SHP77 (cell line): ENCODE measurements at places on chromosomes 6 and 20.
A peak's percentile ranks its signal among the peaks of the same experiment; 100 is the strongest.

GRCh38 chr20:26163890-26164289, 467.2 kb upstream of the ZNF337 start:
- DNase-seq: no peak

DNA sequence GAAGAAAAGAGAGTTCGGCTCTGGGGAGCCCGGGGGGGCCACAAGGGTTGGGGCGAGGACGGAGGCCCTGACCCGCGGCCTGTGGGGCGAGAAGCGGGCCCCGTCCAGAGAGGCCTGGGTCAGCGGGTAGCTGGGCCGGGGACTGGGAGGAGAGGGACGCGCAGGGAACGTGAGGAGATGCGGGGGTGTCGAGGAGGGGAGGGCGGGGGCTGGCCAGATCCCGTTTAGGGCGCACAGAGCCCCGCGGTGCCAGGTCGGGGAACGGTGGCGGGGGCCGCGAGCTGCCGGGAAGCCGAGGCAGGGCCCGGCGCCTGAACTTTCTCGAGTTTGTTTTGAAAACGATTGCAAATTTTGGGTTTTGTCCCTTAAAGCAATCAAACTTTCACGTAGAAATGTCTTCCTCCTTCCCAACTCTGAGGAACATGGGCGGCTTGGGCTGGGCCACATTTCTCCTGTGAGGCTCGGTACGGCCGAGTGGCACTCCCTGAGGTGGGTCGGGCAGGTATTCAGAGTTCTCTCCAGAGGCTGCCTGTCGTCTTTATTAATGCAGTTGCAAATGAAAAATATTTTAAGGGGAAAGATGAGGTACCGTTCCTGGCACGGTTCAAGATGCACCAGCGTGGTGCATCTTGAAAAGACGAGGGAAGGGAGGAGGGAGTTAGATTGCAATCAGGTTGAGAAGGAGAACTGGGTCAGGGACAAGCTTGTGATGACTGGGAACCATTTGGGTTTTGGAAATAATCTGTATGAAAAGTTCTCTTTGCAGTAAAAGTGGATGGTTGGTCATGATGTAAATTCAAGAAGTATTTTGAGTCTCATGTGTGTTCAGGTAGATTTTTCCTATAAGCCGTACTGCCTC, 972 bp downstream of the RNF8 start:
- DNase-seq: no peak

DNA sequence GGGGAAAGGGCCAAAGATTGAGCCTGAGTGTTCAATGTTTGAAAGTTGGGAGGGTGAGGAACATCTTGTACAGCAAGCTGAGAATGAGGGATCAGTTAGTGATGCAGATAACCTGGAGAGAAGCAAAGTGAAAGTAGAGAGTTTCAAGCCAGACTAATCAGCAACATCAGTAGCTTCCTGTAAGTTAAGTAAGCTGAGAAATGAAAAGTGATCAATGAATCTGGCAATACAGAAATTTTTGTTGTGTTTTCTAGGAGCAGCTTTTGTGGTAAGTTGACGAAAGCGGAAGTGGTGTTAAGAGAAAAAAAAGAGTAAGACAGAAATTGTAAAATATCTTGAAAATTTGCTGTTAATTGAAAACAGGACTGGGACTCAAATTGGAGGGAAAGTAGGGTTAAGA, 855.5 kb upstream of the MAP3K7 start:
- no peak for DNase-seq

DNA sequence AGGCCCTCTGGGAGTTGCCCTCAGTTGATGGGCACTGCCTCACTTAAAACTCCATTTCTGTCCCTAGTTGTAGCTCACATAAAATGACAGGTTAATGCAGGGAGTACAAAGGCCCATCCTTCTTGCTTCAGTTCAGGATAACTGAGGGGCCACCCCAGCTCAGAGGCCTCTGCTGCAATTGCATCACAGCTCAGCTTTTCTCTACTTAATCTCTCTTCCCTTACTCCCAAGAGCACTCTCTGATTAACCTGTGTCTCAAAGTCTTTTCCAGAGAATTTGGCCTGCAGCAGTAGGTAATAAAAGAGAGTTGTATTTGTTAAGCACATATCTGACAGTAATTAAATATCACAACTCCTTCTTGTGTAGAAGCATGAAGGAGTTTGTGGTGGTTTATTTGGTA, 40.9 kb upstream of the FLRT3 start:
- no peak for DNase-seq

- DNase-seq: no peak
Measured at GRCh38 chr20:59574308-59574707, 30.0 kb upstream of the PHACTR3 start.

DNA sequence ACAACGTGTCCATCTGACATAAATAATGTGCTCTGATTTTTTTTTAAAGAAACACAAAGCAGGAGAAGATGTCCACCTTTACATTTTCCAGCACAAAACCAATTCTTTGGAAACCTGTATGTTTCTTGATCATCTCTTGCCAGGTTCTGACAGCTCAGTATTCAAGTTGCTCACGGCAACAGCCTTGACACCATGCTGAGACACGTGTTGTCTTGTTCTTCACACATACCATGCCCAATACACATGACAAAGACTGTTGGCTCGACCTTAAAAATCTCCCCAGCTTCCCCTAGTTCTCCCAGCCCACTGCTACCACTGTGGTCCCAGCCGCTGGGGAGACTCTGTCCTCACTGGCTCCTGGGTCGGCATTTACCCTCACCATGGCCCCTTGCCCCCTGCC, 518.9 kb downstream of the PREX1 start:
- no peak for DNase-seq

GRCh38 chr6:37452522-37452921, 19.5 kb downstream of the CMTR1 start:
- DNase-seq: no peak

DNA sequence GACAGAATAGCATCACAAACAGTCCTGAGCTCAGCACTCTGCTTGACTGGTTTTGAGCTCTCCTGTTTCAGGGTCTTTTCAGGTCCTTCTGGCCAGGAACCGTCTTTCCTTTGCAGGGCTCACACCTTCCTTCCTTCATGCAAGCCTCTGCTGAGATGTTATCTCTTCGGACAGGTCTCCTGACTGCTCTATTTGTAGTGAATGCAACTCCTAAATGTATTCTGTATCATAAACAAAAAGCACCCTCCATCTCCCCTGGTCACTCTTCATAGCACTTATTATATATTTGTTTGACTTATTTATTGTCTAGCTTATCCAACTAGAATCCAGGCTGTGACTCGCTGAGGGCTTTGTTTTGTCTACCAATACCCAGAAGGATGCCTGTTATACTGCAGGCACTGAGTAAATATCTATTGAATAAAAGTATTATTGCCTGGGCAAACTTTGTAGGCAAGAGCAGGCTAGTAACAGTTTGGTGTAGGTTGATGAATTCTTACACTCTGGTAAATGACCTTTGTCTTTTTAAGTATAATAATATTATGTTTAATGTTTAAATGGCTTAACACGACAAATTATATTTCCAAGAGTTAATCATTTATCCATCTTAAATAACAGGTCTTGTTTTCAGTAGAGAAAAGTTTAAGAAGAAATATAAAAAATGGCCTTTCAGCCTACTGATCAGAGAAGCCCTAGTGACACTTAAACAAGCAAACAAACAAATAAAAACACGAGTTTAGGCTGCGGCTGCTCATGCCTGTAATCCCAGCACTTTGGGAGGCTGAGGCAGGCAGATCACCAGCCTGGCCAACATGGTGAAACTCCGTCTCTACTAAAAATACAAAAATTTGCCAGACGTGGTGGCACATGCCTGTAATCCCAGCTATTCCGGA, 199.7 kb downstream of the BCAS1 start:
- DNase-seq: no peak

- DNase-seq: peak; percentile 34
Measured at GRCh38 chr6:13486679-13487121, 700 bp downstream of the GFOD1 start.

DNA sequence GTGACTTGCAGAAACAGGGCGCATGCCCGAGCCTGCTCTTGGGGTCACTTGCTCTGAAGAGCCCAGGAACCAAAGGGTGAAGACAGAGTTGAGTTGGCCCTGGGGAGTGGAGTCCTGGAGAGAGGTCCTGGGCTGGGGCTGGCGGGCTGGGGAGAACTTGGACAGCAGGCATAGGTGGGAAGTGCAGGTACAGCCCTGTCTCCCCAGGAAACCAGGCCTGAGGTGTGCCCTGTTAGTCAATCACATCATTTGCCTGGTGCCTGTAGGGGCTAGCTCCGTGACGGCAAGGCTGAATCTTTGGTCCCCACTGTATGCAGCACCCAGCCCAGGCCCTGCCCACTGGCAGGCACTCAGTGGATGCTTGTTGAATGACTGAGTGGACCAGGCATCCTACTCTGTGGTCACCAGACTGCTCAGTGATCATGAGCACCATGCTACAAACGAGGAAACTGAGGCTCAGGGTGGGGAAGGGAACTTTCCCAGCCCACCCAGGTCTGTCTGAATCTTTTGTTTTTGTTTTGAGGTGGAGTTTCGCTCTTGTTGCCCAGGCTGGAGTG, 15.6 kb upstream of the NOL4L start:
- DNase-seq: no peak

- DNase-seq: no peak
Measured at GRCh38 chr6:17957498-17957897, 29.9 kb downstream of the KIF13A start.

DNA sequence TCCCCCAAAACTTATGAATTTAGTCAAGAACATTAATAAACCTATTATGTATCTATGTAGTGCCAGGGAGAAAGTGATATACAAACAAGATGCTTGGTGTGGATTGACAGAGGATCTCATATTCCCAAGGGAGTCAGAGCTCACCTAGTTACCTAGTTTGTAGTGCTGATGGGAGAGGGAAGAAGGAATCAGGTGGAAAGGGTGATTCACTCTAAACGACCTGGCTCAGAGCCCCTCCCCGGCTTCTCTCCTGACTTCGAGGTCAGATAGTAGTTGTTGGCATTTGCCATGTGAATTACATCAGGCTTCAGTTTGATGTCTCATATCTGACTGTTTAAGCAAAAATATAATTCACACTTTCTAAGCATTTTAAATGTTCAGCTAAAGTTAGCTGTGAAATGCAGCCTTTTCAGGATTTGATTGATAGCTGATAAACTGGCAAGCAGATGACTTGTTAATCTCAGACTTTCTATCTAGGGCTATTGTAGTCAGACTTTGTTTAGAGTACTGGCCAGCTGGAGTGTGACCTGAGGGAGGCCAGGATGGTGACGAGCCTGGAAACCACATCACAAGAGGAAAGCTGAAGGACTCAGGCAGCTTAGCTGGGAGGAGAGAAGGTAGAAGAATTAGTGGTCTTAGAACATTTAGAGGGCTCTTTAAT, 123.7 kb downstream of the AKAP7 start:
- DNase-seq: no peak

DNA sequence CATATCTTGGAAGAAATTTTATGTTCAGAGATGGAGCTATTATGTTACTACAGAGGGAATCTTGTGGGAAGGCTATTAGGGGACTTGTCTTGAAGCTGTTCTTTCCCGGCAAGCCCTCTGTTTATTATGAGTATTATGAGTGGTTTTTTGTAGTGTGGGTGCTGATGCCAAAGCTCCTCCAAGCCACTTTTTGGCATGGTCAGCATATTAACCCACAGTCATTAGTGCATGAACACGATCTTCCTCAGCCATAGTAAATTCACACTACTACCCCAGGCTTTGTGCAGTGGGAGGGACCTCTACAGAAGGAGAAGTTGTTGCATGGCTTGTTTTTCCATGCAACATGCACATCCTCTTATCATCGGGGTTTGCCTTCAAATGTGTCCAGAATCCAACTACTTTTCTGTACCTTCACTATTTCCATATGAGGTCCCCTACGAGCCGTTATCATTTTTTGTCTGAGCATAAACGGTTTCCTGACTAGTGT, 6.5 kb upstream of the BMP6 start:
- DNase-seq: no peak

DNA sequence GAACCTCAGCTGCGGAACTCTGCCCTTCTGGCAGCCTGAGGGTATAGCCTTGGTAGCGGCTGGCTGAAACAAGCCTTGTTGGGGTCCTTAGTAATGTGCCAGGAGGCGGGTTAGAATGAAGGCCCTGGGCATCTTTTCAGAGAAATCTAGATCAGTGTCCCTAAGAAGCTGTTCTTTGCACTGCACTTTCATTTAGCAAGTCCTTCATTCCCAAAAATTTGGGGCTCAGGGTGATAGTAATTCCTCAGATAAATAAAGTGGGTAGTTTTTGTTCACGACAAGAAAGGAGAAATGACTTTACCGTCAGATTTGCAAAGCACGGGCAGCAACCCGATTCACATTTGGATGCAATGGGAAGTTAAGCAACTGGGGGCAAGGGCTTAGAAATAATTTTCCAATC, 3.2 kb downstream of the INSM1 start:
- peak; percentile 17 for DNase-seq

DNA sequence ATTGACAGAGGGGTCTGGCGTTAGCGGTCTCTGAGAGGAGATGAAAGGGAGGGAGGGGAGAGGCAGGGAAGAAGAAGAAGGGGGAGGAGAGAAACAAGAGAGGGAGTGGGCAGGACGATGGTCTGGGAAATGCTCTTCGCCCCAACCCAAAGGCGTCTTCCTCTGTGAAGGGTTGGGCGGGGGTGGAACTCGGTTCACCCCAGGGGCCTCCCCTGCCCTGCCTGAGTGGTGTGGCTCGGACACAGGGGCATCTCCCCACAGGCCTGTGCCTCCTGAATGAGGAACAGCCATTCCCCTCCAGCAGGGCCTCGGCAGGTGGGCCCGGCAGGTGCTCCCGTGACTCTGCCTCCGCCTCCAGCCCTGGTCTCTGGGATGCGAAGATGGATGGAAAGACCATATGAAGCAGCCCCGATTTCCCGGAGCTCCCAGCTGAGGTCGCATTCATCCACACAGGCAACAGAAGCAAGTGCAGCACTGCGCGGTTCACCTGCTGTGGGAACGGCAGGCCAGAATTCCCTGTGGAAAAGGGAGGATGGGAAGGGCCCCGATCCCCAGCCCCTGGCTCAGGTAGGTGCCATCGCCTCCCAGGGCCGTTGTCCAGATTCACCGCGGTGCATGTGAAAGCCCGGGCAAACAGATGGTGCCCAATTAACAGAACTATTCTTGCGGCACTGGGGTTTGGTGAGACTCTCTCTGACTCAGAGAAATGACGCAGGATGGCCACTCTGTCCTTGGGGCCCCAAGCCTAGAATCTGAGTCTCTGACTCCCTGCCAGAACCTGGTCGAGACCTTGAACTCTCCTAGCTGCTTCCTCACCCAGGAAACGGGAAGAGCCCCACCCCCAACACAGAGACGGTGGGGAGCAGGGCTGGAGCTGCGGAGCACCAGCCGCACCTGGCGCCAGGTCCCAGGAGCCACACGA, 29.4 kb upstream of the RPS6KA2 start:
- DNase-seq: no peak

DNA sequence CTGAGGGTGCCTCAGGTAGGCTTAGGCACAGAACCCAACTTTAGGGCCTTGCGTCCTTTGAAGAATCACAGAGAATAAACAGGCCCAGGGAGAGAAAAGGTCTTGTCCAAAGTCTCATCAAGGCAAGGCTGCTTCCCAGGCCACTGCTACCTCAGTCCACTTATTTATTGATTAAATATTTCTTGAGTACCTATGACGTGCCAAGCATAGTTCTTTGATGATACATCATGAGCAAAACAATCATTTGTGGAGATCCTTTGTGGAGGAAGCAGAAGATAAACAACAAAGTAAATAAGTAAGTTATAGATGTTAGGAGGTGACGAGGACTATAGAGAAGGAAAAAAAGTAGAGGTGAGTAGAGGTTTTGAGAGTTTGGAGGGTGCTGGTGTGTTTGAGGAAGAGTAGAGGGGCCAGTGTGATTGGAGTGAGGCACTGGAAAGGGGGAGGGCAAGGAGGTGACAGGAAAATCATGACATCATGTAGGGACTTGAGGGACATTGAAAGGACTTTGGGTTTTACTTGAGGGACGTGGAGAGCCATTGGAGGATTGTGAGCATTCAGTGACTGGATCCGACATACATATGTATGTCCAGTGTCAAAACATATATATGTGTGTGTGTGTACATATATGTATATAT, 14.1 kb upstream of the CHMP4B start:
- DNase-seq: no peak
